GM18507 (cell line): ENCODE measurements at places on chromosomes 6 and 20.

- DNase-seq, result no peak
Measured at GRCh38 chr6:46490425-46491200, 636 bp downstream of the RCAN2 start.

DNA sequence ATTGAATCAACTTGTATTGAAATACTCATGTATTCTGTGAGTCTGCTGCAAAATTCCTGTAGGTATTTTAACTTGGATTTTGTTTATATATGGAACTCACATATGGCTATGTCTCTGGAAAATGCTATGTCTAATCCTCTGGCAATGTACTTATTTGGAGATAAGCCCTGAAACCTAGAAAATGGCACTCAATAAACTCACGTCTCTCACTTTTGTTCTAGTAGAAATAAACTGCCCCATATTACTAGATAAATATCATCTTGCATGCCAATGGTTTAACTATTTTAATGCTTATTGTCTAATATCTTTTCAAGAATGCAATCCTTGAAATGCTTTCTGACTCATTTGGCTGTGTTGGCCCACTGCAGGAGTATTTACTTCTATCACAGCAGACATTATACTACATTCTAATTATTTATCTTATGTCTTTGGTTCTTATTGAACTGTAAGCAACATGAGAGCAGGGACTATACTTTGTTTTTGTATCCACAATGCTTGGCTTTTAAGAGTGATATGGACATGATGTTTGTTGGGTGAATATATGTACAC, 292.2 kb upstream of the RSPO3 start:
- no peak for DNase-seq

- DNase-seq, result no peak
Measured at GRCh38 chr6:46896871-46897270, 24.9 kb downstream of the ADGRF5 start.

GRCh38 chr20:20772497-20773085, 60.1 kb upstream of the RALGAPA2 start:
- DNase-seq, result no peak
